Pericardium fibroblast (primary cell): ENCODE measurements at places on chromosomes 11 and 22. TPM values are rescaled to one million over a fixed set of nuclear protein-coding genes. Genes with fewer than 3 reads are reported as not detected.

GNAZ gene
- total RNA-seq = 0.26 and 0.93 TPM in 2 replicates

ZNF70 gene
- total RNA-seq = 3.2 and 3.9 TPM in 2 replicates

INSC gene
- total RNA-seq = 0.17 TPM in 1 of 2 replicates, not detected in the other

OR51B4 gene
- total RNA-seq = not detected in 2 replicates

TMEM191C gene
- 0.23 and 0.51 TPM in 2 replicates for total RNA-seq

TPBGL gene
- under 0.01 and 0.51 TPM in 2 replicates for total RNA-seq

PRR33 gene
- total RNA-seq = not detected in 2 replicates

ACRV1 gene
- not detected in 2 replicates for total RNA-seq

MAJIN gene
- not detected in 2 replicates for total RNA-seq

GSTT2B gene
- total RNA-seq = 13.5 and 16.9 TPM in 2 replicates

TMEM41B gene
- total RNA-seq = 26.2 and 42.4 TPM in 2 replicates

SLC22A8 gene
- total RNA-seq = not detected in 2 replicates

NFAM1 gene
- total RNA-seq = not detected in 2 replicates

GSC2 gene
- total RNA-seq = not detected in 2 replicates

GSTP1 gene
- total RNA-seq = 1,049 and 1,088 TPM in 2 replicates

FZD4 gene
- 21.4 and 22.6 TPM in 2 replicates for total RNA-seq

C11orf16 gene
- total RNA-seq = not detected in 2 replicates

TUBA8 gene
- total RNA-seq = 0.12 and 0.77 TPM in 2 replicates

PEX16 gene
- 25.1 and 26.2 TPM in 2 replicates for total RNA-seq

FGF19 gene
- not detected in 2 replicates for total RNA-seq

TRIM66 gene
- 1.2 and 8.4 TPM in 2 replicates for total RNA-seq
